ENCODE measurements at places on chromosomes 1 and 21.
A peak's percentile ranks its signal among the peaks of the same experiment; 100 is the strongest.

DNA sequence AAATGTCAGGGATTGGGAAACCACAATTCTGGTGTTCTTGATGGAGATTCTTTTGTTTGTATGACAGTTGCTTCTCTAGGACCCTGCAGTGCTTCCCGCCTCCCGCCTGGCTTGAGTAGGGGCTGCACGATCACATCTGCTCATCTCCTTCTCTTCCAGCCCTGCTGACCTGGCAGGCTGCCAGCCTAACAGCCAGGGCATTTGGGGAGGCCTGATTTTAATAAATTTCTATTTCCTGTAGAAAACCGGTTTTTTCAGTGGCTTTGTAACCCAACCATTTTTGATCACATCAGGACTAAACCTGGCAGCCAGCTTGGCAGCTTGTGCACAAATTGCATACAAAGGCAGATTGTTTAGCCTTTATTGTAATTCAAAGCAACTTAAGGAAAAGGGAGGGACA, 78.9 kb downstream of the UBE2U start:
- DNase-seq: no peak

- DNase-seq: peak; percentile 94
Measured at GRCh38 chr21:42009831-42010506, at the start of gene ZBTB21. Gene ZBTB21 (minus strand): TSS chr21:42010360. CDS start chr21:41994095, 16,265 bp downstream.

DNA sequence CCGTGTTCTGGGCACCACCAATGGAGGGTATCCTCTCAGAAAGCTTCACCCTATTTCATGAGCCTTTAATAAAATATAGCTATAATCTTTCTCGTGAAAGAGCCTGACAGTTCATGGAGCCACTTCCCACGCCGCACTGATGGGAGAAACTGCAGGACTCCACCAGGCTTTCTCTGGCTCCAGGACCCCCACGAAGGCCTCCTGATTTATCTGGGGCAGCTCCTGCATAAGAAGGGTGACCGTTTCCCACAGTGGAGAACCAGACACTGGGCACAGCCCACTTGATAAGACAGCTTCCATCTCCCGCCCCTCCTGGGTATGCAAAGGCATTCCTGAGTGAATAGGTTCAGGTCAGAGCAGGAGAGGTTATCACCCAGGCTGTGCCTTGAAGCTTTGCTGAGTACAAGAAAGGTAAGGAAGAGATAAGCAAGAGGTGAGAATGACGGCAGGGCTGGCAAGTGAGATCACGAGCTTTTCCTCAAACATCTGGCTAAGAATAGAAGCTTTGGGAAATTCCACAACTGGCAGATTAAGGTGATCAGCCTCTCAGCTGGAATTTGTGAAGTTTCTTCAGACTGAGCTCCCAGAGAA, 499.8 kb downstream of the KIF26B start:
- no peak for DNase-seq

- no peak for DNase-seq
Measured at GRCh38 chr1:160548183-160548582, 25.1 kb upstream of the SLAMF6 start.

- DNase-seq: no peak
Measured at GRCh38 chr1:18814425-18814824, 45.0 kb downstream of the TAS1R2 start.

- DNase-seq: no peak
Measured at GRCh38 chr1:1627261-1627828, 4.6 kb upstream of the MMP23B start.

Measured in activated CD4-positive, CD25-positive, alpha-beta regulatory T cell (primary cell).